H9 (cell line): ENCODE measurements at places on chromosomes 4 and X. TPM values are rescaled to one million over a fixed set of nuclear protein-coding genes. Genes with fewer than 3 reads are reported as not detected.

- H3K27ac ChIP-seq, result no peak overlapping the region
- 0 out of 2 replicates have a peak, but pooled peaks cover under 1% of the 10 kb centered on the region for H3K36me3 ChIP-seq
- H3K27me3 ChIP-seq, result no peaks in the 10 kb centered on the region
- H3K4me3 ChIP-seq, result no peak overlapping the region
These were observed 14.0 kb downstream of the RASL11B start for GRCh38 chr4:52876069-52876468.

DNA sequence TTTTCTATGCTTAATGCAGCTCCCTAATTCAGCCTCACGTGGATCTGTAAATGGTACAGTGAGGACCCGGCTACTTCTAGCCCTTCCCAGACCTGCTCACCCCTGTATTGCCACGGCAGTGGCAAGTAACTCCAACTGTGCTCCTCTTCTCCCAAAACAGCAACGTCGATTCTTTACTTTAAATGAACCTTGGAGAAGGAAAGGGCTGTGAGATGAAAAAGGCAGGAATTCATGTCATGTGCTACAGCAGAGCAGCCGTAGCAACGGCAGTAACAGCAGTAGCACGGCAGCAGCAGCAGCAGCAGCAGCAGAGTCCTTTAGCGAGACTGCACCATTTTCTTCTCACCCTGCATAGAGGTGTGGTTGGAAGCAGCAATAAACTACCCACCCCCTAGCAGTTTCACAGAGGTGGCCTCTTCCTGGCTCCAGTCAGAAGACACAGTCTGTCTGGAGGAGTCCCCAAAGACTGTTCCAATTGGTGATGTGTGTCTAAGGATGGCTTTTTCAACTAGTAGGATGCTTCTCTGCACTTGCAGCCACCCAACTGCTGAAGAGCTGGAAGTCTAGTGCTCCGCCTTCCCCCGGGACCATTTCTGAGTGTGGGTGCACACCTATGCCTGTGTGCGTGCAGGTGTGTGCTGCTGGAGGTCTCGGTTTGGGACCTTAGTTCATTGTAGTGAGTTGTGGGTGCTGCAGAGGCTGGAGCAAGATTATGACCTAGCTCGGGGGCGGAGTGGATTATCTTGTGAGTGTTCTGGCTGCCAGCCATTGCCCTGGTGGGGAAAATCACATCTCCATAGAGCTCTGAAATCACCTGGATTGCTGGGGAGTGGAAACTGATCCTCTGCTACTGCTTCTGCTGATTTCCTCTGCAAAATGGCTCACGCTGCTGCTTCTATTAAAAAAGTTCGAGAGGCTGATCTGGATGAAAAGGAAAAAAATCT, 67.2 kb downstream of the ANK2 start:
- peak; percentile 36 for DNase-seq
- H3K27me3 ChIP-seq, result no peaks in the 10 kb centered on the region
- H3K4me1 ChIP-seq, result no peaks in the 10 kb centered on the region; the same call in 1 of the 2 replicates
- H3K4me3 ChIP-seq, result no peak overlapping the region
- H3K36me3 ChIP-seq, result no peaks in the 10 kb centered on the region
- no peak overlapping the region for H3K27ac ChIP-seq

DNA sequence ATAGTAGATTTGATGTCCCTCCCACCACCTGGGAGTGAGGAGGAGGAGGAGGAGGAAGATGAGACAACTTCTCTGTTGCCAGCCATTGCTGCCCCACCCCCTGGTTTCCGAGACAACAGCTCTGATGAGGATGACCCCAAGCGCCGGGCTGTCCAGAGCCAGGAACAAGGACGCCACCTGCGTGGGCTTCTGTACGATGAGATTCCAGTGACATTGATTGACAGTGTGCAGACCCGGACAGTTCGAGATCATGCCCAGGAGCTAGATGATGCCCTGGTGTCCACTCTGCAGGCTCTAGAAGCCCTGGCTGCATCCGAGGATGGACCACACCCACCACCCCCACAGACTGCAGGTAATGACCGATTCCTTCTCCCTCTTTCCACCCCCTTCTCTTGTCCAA, 30.5 kb upstream of the PRPS1 start:
- no peak for DNase-seq
- H3K27me3 ChIP-seq, result no peaks in the 10 kb centered on the region
- no peaks in the 10 kb centered on the region; the same call in 1 of the 2 replicates for H3K4me1 ChIP-seq
- H3K36me3 ChIP-seq, result no peaks in the 10 kb centered on the region
- H3K4me3 ChIP-seq, result no peak overlapping the region

DNA sequence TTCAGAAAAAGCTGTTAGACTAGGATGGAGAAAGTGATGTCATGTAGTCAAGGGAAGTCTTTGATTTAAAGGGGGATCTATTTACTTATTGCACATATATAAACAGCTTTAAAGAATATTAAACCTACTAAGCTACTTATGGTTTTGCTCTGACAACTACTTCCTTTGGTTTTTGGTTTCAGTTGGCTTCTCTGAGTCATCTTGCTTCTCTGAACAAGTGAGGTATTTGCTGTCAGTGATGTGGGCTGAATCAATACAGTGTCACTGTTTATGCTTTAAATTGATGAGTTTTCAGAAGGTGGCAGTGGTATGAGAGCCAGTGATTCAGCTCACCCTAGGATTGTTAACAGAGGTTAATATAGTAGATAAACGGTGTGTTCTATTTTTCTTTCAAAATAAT, 75.1 kb downstream of the CEP44 start:
- no peak overlapping the region for H3K4me3 ChIP-seq
- H3K4me1 ChIP-seq, result no peaks in the 10 kb centered on the region
- H3K36me3 ChIP-seq, result peaks cover 15% of the 10 kb centered on the region
- H3K27ac ChIP-seq, result no peak overlapping the region

DNA sequence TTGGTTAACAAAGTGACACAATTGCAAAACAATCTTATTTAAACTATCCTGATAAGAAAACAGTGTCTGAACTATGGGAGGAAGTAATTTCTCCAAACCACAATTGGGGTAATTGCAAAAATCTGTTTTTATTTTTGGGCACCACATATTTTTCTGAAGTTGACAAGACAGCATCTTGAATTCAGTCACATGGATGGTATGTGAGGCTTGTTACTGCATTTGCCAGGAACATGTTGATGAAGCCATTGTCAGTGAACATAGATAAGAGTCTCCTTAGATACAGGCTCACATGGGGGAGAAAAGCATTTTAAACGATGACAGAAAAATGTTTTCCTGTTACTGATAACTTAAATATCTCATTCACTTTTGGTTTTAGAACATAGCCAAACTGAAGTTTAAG, 5.5 kb upstream of the USP53 start:
- 0 out of 2 replicates have a peak, but pooled peaks cover 2% of the 10 kb centered on the region for H3K4me1 ChIP-seq
- no peak overlapping the region for H3K27ac ChIP-seq
- H3K27me3 ChIP-seq, result no peaks in the 10 kb centered on the region

DNA sequence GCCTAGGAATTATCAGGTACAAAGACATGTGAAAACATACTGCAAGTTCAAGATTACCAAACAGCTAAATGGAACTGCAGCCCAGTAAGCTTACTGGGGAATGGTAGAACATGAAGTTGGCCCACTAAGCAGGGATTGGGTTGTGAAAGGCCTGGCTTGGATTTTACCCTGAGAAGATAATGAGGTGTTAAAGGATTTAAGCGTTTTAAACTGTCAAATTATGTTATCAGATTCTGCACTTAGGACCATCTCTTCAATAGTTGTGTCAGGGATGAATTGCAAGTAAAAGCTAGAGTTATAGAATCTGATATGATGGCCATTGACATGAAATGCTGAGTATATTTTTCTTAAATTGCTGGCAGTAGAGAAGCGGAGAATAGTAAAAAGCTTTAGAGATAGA, 225.7 kb downstream of the GRID2 start:
- H3K4me3 ChIP-seq, result no peak overlapping the region
- no peaks in the 10 kb centered on the region for H3K27me3 ChIP-seq
- no peak overlapping the region for H3K27ac ChIP-seq
- DNase-seq, result no peak
- peaks cover 3% of the 10 kb centered on the region for H3K36me3 ChIP-seq

GRCh38 chrX:21658152-21658737, at the start of gene KLHL34:
Gene KLHL34, minus strand, starts transcription at chrX:21658330. Its CDS starts 542 bp downstream, at chrX:21657788.
- H3K36me3 ChIP-seq, result no peaks in the 10 kb centered on the region; the same call in 2 of the 3 replicates
- no peak within 1 kb of the TSS for H3K4me3 ChIP-seq
- DNase-seq, result no peak

DNA sequence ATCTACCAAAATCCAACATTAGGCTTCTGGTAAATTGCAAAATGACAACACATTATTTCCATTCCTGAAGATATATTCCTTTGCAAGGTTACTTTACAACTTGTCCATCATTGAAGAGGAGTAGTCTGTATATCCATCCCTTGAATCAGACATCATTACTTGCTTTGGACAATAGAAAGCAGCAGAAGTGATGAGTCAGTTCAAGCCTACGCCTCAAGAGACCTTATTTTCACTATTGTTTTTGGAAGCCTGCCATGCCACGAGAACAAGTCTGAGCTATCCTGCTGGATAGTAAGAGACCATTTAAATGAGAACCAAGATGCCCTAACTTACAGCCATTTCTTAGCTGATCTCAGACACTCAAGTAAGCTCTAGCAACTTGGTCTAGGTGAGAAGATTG, 246.0 kb upstream of the HHIP start:
- H3K27ac ChIP-seq, result no peak overlapping the region
- no peaks in the 10 kb centered on the region for H3K36me3 ChIP-seq

DNA sequence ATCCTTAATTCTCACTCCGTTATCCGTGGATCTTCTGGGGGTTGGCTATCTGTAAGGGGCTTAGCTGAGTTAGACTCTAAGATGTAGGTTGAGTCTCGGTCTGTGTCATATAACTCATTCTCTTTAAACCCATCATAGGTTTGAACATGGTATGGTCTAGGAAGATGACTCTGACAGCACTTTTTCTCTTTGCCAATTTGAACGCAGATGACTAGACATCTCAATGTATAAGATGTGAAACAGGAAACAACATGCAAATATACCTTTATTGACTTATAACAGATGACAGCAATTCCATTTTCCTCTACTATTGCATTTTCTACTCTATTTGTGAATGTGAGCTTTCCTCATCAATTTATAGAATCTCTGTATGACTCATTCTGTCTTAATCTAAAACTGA, 634.8 kb upstream of the MAGEB2 start:
- DNase-seq, result no peak
- no peak overlapping the region for H3K27ac ChIP-seq
- no peaks in the 10 kb centered on the region; the same call in 1 of the 2 replicates for H3K27me3 ChIP-seq
- H3K4me3 ChIP-seq, result no peak overlapping the region
- no peaks in the 10 kb centered on the region for H3K36me3 ChIP-seq
- H3K4me1 ChIP-seq, result no peaks in the 10 kb centered on the region

DNA sequence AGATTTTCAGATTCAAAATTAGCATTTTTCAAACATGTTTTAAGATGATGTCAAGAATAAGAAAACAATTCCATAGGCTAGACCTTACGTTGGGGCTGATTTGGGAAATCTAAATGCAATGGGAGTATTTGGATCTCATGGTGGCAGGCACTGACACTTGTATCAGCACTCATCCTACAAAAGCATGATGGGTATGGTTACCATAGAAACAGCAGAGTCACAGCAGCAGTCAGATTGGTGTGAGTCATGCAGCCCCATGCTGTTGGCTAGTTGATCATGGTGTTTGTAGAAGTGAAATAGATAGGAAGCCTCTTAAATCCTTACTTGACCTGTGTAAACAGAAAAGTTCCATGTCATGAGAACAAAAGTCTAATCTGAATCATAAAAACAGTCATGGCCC, 1637.3 kb upstream of the PABPC4L start:
- H3K36me3 ChIP-seq, result no peaks in the 10 kb centered on the region
- H3K27ac ChIP-seq, result no peak overlapping the region
- H3K27me3 ChIP-seq, result no peaks in the 10 kb centered on the region
- DNase-seq, result peak; percentile 55

GRCh38 chr4:85806334-85806733, 331.4 kb downstream of the ARHGAP24 start:
- DNase-seq, result no peak
- no peak overlapping the region for H3K27ac ChIP-seq
- no peaks in the 10 kb centered on the region for H3K27me3 ChIP-seq
- no peaks in the 10 kb centered on the region for H3K36me3 ChIP-seq
- H3K4me1 ChIP-seq, result peaks cover 6% of the 10 kb centered on the region; the same call in 1 of the 2 replicates

DNA sequence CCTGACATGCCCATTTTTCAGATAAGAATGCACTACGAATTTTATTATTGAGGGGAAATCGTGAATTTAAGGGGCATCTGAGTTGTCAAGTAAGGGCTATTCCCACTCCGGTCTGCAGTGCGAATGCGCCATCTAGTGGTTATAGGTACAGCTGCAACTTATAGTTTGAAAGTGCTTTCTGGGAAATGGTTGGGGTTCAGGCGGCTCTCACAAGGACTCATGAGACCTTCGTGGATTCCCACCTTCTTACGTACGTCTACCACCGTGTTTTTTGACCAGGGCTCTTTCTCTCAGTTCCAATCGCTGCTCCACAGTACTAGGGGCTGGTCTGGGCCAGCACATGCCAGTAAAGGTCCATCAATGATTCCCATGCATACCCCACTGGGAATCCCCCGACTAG, 12.3 kb downstream of the MSL3 start:
- peak; percentile 41 for DNase-seq
- H3K36me3 ChIP-seq, result peaks cover 14% of the 10 kb centered on the region
- H3K4me1 ChIP-seq, result no peaks in the 10 kb centered on the region
- H3K27ac ChIP-seq, result no peak overlapping the region

DNA sequence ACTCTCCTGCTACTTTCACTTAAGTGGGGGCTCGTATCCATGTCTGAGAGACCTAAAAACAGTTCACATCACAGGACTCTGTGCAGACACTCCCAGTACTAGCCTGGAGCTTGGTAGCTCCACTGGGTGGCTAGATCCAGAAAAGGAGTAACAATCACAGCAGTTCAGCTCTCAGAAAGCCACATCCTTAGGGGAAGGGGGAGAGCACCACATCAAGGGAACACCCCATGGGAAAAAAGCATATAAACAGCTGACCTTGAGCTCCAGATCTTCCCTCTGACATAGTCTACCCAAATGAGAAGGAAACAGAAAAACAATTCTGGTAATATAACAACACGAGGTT, 175.8 kb downstream of the FAM13A start:
- no peak overlapping the region for H3K4me3 ChIP-seq
- H3K4me1 ChIP-seq, result no peaks in the 10 kb centered on the region

DNA sequence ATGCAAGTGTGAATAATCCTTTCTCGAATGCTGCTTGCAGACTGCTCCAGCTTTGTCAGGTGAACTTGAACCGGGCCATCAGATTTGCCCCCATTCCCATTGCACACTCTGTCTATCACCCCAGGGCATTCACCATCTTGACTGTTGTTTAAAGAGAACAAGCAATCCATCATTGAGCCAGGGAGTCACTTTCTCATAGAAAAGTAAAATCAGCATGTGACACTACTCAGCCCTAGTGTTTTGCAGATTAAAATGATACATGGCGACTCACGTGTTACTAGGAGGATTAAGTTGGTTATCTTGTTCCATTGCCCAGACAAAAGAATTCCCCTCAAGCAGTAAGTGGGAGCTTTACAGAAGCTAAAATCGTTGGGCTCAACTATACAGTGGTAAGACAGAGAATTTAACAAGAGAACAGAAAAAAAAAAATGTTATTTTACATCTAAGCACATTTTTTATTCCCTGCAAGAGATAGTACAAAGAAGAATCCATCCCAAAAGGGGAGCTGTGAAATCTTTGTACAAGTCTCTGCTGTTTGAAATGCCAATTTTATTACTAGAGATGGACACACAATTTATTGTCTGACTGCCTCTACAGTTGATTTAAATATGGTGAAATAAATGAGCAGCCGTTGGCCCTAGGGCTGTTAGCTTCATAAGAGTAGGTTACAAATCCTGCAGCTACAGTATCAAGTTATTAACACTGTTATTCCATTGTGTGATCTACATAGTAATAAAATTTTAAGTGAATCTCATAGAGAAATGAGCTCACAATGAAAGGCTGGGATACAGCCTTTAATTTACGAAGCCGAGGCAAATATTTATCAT, 67.5 kb downstream of the NEUROG2 start:
- no peak overlapping the region for H3K27ac ChIP-seq
- H3K27me3 ChIP-seq, result no peaks in the 10 kb centered on the region
- H3K4me1 ChIP-seq, result peaks cover 5% of the 10 kb centered on the region; the same call in 1 of the 2 replicates

MYOZ2 gene
- not detected in 2 replicates for total RNA-seq

HSFX4 gene
- not detected in 2 replicates for total RNA-seq

DYNLT3 gene
- total RNA-seq, result 5.7 and 7.6 TPM in 2 replicates
